ENCODE measurements at places on chromosomes 3 and 15. TPM values are rescaled to one million over a fixed set of nuclear protein-coding genes. Genes with fewer than 3 reads are reported as not detected.

- DNase-seq: no peak
These were observed 15.8 kb downstream of the SPTSSB start for GRCh38 chr3:161355508-161355907.

Gene UBAP1L
- 1.6 TPM for total RNA-seq

DNA sequence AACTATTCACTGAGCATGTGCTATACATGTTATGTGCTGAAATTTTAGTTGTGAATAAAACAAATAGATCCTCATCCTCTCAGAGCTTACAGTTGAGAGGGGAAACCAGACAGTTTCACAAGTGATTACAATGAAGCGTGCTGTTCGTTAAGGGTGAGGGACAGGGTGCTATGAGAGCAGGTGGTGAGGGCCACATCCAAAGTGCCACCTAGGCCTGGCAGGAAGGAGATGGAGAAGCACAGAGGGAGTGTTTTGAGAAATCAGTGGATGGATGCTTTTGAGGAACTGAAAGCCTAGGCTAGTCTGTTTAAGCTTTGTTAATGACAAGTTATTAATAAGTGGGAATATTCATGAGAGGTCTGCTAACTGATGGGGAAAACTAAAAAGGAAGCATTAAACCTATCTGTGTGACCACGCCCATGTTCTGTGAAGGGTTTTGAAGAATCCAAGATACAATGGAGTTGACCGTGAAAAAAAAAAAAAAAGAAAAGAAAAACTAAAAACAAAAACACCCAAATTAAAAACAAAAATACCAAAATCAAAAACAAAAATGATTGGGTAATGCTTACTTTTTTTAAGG lies 7.3 kb downstream of the MCTP2 start:
- no peak for DNase-seq

DNA sequence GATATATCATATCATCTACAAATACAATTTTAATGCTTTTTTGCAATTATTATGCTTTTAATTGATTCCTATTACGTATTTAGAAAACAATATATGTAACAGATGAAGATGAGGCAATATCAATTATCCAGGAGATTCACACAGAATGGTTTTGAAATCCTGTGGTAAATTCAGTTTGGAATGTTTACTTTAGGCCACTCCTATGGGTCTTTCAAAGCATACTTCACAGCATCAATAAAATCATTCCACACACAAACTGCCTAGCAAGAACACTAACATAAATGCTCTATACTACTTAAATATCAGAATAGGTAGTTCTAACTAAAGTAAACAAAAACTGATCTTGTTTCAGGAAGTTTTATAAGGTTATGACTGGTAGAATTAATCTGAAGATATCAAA lies 90.5 kb downstream of the FAM227B start:
- no peak for DNase-seq

- DNase-seq: no peak
These were observed 248.8 kb downstream of the SHOX2 start for GRCh38 chr3:157857440-157857839.

- DNase-seq: no peak
These were observed 115.4 kb upstream of the PRICKLE2 start for GRCh38 chr3:64340641-64341101.

DNA sequence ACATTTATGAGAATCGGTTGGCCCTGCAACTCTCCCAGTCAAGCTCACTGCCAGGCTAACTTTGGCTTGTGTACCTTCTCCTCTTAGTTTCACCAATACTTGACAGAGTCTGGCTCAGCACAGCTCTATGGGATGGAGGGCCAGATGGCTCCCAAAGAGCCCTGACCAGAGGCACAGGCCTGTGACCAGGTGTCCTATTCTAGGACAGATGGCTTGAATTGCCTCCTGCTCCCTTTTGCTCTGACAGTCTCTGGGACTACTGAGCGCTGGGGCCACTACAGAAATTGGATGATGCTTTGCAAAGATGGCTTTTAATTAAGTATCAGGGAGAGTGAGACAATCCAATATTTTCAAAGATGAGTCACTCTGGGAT lies 10.3 kb upstream of the ARID3B start:
- no peak for DNase-seq

- DNase-seq: no peak
These were observed 132.1 kb downstream of the ISL2 start for GRCh38 chr15:76468722-76469121.

- no peak for DNase-seq
These were observed 103.4 kb downstream of the WNT7A start for GRCh38 chr3:13776253-13777050.

DNA sequence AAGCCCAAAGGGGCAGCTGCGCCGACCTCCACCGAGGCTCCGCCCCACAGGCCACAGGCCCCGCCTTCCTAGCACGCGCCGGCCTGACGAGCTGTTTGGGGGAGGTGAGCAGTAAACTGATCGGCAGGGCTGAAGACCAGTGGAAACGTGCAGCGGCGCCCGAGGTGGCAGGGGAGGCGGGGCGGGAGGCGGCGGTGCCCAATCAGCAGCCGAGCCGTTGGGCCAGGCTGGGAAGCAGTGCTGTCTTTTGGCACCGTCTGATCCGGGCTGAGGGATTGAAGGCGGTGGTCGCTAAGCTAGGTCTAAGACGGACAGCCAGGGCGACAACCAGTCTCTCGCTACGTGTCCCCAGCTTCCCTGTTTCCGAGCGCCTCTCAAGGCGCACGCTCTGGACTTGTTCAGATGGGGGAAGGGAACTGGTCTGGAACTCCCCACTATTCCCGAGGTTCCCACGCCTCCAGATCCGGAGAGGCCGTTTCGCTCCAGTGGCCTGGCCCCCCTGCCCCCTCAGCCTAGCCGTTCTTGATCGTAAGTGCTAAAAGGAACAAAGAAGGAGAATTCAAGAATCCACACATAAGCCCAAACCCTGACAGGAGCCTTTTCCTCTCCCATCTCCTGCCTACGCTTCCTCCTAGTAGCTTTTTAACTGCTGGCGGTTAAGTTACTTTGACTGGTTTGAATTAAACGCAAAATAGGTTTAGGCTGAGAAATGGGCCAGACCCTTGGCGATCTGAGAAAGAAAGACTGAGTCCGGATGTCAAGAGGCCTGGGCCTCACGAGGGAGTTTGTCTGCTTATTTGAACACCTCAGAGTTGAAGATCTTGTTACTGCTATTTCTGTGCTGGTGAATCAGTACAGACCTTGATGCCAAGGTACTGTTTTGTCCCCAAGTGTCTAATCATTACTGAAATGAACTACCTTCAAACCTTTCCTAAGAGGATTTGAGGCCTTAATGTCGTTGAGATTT lies at the start of gene FMN1:
TSS of gene FMN1 (minus strand) at position 11 of the 967 bp plus-strand sequence. CDS start 39,800 bp downstream, outside the sequence.
- peak; percentile 94 for DNase-seq

Gene ARHGAP31
- 2.4 TPM for total RNA-seq

DNA sequence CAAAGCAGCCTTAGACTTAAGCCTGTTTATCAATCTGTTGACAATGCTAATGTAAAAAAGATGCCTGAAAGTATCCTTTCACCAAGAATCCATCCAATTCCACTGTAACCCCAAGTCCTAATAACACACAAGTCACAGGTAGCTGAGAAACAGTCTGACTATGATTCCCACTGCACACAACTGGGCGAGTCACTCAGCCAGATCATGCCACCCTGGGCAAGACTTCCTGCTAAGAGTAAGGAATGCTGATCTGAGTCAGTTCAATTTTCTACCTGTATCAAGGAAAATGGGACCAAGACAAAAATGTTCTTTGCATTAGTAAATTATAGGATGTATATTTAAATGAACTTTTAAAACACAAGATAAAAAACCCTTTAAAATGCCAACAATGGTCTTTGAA lies 33.3 kb downstream of the NPTN start:
- no peak for DNase-seq

Gene CCDC9B
- 4.6 TPM for total RNA-seq

GRCh38 chr15:74233851-74234597 lies 2.1 kb upstream of the CCDC33 start:
- no peak for DNase-seq

Gene TJP1
- total RNA-seq: under 0.01 TPM

- DNase-seq: no peak
These were observed 20.7 kb downstream of the TNK2 start for GRCh38 chr3:195887670-195888069.

Gene SOX14
- total RNA-seq: not detected

Gene DRD3
- total RNA-seq: not detected

- no peak for DNase-seq
These were observed 1.1 kb upstream of the INTS14 start for GRCh38 chr15:65611888-65612615.

DNA sequence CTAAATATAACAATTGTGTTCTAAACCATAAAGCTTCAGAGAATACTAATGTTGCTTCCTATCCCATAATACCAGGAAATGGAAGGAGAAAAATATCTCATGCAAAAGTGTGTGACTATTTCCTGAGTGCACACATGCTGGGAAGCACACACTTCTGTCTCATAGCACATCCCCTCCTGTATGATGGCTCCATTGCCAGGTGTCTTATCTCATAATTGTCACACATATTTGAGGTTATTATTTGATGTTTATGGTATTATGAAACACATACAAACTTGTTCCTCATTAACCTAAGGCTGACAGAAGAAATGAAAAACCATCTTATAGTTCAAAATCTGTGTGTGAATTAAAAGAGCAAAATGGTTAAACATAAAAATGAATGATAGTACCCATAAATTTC lies 65.4 kb downstream of the SERP1 start:
- no peak for DNase-seq

DNA sequence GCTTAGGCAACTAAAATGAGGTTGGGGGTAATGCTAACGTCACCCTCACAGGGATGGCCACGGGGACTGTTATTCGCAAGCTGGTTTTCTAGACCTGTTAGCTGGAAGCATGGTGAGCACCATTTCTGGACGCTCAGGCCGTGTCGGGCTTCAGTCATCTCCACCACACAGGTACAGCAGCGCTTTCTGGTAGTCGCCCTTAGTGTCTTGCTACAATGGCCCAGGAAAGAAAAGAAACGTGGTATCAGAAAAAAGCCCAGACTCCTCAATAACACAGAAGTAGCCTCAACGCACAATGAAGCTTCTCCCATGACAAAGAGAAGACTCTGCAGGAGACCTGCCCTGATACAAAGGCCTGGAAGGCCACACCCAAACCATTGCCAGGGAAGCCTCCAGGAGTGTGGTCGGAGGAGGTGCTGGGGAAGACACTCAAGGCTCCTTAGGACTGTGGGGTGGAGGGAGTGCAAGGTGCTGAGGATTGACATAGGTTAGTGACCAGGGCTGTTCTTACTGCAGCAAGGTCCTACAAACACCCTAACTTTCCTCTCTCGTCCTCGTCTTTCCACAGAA lies 50.2 kb downstream of the ANXA2 start:
- no peak for DNase-seq

GRCh38 chr3:11197484-11197883 lies 43.2 kb downstream of the HRH1 start:
- DNase-seq: no peak

- no peak for DNase-seq
These were observed 21.8 kb upstream of the PFN2 start for GRCh38 chr3:149992416-149993058.

GRCh38 chr15:91975241-91975978 lies 121.9 kb downstream of the SLCO3A1 start:
- DNase-seq: no peak
